ENCODE measurements at places on chromosomes 2 and 18. TPM values are rescaled to one million over a fixed set of nuclear protein-coding genes. Genes with fewer than 3 reads are reported as not detected.

GRCh38 chr2:158805936-158806335, 10.8 kb downstream of the DAPL1 start:
- no peak overlapping the region for H3K4me3 ChIP-seq
- no peak overlapping the region for H3K27ac ChIP-seq
- DNase-seq = no peak
- no peaks in the 10 kb centered on the region for H3K4me1 ChIP-seq
- H3K27me3 ChIP-seq = no peaks in the 10 kb centered on the region
- no peaks in the 10 kb centered on the region for H3K36me3 ChIP-seq

DNA sequence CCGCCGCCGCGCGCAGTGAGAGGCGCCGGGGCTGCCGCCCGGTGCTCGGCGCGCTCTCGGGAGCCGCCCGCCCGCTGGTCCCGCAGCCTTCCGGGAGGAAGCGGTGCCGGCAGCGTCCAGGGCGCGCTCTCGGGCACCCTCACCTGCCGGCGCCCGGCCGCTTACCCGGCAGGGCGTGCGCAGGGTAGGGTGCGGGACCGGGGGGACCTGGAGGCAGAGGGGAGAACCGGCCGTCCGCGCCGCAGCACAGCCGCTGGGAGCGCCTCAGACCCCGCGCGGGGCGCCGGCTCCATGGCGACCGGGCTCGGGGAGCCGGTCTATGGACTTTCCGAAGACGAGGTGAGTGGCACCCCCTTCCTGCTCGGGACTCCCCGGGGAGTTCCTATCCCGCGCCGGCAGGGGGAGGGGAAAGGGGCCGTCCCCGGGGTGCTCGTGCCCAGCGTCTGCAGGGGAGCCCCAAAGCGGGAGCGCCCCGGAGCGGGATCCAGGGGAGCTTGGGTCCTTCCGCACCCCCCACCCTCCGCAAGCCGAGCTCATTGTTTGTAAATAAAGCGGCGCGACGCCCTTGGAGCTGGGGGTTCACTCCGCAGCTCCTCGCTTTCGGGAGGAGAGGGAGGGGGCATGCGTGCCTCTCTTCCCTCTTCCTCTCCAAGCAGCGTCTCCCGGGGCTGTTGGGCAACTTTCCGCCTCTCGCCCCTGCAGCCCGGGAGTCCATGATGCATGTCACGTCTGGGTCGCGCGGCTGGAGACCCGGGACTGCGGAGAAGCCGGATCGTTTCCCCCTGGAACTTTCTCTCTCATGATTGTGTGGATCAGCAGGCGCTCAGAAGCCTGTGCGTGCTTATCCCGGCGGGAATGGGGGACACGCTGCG, 580 bp downstream of the NEDD4L start:
- peak overlapping the region; percentile 80 for H3K4me3 ChIP-seq
- no peaks in the 10 kb centered on the region for H3K27me3 ChIP-seq
- no peak for DNase-seq
- H3K4me1 ChIP-seq = peaks cover 33% of the 10 kb centered on the region
- no peaks in the 10 kb centered on the region for H3K36me3 ChIP-seq

- no peak overlapping the region for H3K27ac ChIP-seq
- DNase-seq = no peak
- H3K27me3 ChIP-seq = peaks cover 17% of the 10 kb centered on the region
- H3K4me3 ChIP-seq = no peak overlapping the region
- no peaks in the 10 kb centered on the region for H3K4me1 ChIP-seq
Observed at GRCh38 chr18:7457262-7457661, 109.9 kb upstream of the PTPRM start.

- H3K4me3 ChIP-seq = no peak overlapping the region
- peaks cover 19% of the 10 kb centered on the region for H3K4me1 ChIP-seq
- H3K27me3 ChIP-seq = no peaks in the 10 kb centered on the region
- peak overlapping the region; percentile 36 for H3K27ac ChIP-seq
- DNase-seq = peak; percentile 55
Observed at GRCh38 chr2:145015561-145015960, 495.6 kb upstream of the ZEB2 start.

GALNT3 gene
- 16.4 TPM for total RNA-seq

Measured in astrocyte (in vitro differentiated cells and primary cell).